ENCODE measurements at places on chromosomes 7 and 10.

- no peak for DNase-seq
Observed at GRCh38 chr10:89175816-89176215, 31.3 kb downstream of the CH25H start.

DNA sequence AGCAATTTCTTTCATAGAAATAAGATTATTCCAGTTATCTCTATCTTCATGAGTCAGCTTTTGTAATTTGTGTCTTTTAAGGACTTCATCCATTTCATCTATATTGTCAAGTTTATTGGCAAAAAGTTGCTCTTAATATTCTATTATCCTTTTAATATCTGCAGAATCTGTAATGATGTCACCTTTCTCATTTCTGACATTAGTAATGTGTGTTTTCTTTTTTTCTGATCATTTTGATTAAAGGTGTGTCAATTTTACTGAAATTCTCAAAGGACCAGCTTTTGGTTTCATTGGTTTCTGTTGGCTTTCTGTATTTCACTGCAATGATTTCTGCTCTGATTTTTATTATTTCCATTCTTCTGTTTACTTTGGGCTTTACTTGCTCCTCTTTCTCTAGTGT lies 17.9 kb upstream of the OR2AE1 start:
- DNase-seq = no peak

DNA sequence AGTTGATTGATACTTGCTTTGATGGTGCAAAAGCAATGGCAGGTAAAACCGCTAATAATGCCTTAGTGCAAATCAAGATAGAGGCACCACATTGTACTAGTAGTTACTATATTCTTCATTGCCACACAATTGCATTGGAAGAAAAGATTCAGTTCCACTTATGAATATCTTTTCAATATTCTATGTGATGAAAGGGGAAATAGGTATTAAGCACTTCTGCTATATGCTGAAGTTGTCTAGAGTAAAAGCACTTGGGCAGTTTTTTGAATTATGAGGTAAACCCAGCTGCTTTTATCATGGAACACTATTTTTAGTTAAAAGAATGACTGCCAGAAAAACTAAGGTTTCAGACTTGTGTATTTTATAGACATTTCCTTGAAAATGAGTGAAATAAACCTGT lies 15.5 kb downstream of the ENTPD7 start:
- no peak for DNase-seq

GRCh38 chr10:7327885-7328284 lies 82.9 kb downstream of the SFMBT2 start:
- no peak for DNase-seq

- no peak for DNase-seq
Observed at GRCh38 chr7:91898240-91898992, 17.9 kb upstream of the MTERF1 start.

- no peak for DNase-seq
Observed at GRCh38 chr7:46859963-46860475, 721.9 kb downstream of the TNS3 start.

GRCh38 chr10:73788864-73789658 lies 3.7 kb downstream of the ZSWIM8 start:
- DNase-seq = peak; percentile 68

DNA sequence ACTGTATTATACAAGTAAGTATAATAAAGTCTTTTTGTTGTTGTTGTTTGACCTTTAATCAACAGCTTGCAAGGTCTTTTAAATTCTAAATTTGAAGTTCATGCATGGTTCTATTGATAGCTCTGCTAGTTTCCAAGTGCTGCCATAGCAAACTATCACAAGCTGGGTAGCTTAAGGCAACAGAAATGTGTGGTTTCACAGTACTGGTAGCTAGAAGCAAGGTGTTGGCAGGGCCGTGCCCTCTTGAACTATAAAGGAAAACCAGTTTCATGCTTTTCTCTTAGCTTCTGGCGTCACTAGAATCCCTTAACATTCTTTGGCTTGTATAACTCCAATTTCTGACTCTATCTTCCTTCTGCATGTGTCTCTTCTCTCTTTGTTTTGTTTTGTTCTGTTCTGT lies 1021.9 kb upstream of the AUTS2 start:
- no peak for DNase-seq

GRCh38 chr7:112752576-112752975 lies 37.6 kb downstream of the TMEM168 start:
- no peak for DNase-seq

DNA sequence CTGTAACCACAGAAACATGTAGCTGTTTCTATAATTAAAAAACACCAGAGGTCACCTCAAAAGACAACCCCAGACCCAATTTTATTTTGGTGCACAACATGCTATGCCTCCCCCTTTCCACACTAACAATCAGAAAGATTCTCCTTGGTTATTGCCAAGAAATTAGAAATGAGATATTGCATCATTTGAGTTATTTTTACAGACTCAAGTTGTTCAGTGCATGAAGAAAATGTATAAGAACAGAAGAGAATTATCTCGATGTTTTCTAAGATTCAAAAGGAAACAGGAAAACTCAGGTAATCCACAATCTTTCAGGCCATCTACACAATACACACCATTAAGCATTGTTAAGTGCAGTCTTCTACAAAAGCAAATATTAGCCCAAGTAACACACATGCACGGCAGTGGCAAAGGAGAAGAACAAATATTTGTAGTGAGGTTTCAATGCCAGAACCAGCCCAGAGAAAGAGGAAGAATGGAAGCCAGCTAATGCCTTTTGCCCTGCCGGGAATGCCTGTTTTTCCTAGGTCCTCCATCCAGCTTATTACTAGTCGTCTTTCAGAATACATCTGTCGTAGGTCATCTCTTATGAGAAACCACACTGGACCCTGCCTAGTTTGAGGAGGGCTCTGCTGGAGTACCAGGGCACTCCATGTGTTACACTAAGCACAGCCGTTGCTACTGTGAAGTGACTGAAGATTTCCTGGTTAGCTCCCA lies 67.6 kb upstream of the C1GALT1 start:
- DNase-seq = no peak

DNA sequence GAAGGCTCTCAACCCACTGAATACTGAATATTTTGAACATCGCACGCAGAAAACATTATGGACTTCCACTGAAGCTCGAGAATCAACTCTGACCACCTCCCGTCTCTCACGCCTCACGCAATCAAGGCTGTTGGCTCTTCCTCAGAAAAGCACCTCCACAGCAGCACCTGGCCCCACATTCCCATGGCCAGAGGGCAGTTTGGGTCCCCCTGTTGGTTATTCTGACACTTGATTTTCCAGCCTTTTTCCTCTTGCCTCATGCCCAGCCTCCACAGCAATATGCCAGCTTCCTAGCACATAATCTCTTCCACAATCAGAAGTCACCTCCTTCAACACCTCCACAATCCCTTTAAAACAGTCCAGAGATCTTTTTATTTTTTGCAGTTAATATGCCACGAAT lies 55.9 kb downstream of the SVOPL start:
- DNase-seq = no peak

GRCh38 chr7:90946730-90947501 lies 317.3 kb upstream of the FZD1 start:
- DNase-seq = no peak

DNA sequence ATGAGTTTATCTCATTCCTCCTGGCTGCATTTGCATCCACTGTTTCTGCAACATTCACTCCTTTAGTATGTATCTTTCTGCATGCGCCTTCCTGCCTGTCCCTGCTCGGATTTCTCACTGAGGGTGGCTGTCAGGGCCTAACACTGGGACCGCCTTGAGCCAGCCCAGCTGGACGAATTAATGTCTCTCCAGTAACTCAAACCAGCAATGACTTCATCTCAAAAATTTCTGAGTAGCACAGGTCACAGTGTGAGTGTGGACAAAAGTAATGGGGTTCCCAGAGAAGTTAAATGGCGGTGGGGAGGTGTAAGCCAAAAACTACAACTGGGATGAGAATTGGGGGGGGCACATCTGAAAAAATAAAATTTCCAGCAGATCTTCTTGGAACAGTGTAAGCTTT lies 444.0 kb upstream of the MGMT start:
- no peak for DNase-seq

- DNase-seq = no peak
Observed at GRCh38 chr10:13803566-13804554, 217.1 kb downstream of the PRPF18 start.

Measured in islet precursor cell (in vitro differentiated cells).